ENCODE measurements at places on chromosomes 16 and 17. TPM values are rescaled to one million over a fixed set of nuclear protein-coding genes. Genes with fewer than 3 reads are reported as not detected.

DNA sequence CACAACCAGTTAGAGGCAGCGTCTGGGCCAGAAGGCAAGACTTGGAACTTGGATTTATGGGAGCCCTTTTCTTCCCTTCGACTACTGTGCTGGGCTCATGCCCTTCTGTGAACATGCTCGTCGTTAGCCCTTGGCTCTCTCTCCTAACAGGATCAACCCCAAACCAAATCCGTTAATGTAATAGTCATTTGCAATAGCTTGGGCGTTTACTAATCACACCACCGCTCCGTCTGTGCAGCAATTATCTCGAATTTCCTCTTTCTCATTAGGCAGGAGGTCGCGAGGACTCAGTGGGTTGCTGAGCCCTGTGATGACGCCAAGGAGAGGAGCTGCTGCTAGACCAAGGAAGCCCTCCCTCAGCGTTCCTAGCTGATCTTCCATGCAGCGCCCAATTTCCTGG lies 114.7 kb downstream of the ENGASE start:
- no peak for DNase-seq

DNA sequence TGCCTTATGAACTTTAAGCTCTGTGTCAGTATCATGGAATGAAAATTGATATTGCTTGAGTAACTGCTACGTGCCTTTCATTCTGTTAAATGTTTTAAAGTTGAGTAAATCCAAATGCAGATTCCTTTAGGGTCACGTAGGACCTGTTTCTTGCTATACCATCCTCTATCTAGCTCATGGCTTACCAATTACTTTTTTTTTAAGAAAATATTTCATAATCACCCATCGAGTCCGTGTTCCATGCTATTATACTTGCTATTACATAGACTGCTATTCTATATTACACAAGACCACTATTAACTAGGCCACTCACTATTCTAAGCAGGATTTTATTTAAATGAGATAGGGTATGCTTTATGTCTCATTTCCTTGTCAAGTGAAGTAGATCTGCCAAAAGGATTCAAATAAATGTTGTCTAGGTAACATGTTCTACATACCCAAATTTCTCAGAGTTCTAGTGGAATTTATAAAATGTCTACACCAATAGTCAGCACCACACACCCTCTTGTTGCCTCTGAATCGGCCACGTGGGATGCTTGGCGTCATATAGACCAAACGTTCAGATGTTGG lies 11.9 kb downstream of the ANKFN1 start:
- no peak for DNase-seq

Gene SMTNL2
- 21.8 TPM for polyA plus RNA-seq

- DNase-seq: no peak
Observed at GRCh38 chr17:81514489-81514738, 1.8 kb upstream of the ACTG1 start.

- DNase-seq: no peak
Observed at GRCh38 chr16:66293207-66293735, 73.2 kb upstream of the CDH5 start.
